ENCODE measurements at places on chromosomes 2 and 18.

DNA sequence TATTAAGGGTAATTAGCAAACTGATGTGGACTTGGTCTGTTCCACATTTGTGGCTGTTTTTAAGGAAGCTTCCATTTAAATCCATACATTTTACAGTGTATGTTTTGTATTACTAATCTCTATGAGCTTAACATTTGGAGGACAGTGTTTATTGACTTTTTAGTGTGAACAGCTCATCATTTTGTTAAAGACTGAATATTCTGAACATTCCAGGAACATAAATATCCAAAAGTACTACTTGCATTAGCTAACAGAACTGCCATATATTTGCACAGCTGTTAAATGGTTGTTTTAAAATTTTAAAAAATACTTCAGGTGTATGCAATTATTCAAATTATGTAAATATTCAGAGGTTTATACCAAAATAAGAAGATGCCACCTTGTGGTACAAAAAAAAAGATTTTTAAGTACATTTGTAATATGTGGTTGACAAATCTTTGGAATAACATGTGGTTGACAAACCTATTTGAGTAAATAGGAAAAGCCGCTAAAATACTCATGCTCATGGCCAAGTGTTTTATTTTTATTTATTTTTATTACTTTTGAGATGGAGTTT lies 439.7 kb upstream of the FANCL start:
- DNase-seq, result no peak

DNA sequence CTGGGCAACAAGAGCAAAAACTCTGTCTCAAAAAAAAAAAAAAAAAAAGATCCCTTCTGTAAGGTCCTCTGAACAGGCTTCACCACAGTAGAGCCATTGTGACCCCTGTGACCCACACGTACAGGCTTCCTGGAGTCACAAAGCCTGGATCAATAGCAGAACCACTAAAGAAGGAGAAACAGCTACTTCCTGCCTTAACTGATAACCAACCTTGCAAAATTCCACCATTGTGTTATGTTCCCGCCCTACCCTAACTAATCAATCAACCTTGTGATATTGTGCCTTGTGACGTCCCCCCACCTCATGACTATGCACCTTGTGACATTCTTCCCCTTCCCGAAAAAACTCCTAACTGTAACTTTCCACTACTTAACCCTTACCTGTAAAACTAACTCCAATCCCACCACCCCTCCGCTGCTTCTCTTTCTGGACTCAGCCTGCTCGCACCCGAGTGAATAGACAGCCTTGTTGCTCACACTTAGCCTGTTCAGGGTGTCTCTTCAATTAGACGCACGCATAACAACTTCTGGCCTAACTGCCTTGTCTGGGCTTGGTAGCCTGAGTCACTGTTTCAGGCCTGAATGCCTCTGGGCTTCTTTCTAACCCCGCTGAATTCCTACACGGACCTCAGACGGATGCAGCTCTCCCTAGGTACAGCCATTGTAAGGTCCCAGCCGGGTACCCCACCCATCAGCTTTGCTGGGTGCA lies 13.9 kb downstream of the SCYGR8 start:
- DNase-seq, result no peak

- no peak for DNase-seq
These were observed 177.3 kb upstream of the ST6GAL2 start for GRCh38 chr2:107063228-107063627.

GRCh38 chr2:37250869-37251740 lies 19.6 kb downstream of the NDUFAF7 start:
- no peak for DNase-seq

- DNase-seq, result no peak
These were observed 110.4 kb downstream of the EIPR1 start for GRCh38 chr2:3266925-3267867.

GRCh38 chr2:74119339-74119738 lies 28.4 kb downstream of the BOLA3 start:
- DNase-seq, result no peak

DNA sequence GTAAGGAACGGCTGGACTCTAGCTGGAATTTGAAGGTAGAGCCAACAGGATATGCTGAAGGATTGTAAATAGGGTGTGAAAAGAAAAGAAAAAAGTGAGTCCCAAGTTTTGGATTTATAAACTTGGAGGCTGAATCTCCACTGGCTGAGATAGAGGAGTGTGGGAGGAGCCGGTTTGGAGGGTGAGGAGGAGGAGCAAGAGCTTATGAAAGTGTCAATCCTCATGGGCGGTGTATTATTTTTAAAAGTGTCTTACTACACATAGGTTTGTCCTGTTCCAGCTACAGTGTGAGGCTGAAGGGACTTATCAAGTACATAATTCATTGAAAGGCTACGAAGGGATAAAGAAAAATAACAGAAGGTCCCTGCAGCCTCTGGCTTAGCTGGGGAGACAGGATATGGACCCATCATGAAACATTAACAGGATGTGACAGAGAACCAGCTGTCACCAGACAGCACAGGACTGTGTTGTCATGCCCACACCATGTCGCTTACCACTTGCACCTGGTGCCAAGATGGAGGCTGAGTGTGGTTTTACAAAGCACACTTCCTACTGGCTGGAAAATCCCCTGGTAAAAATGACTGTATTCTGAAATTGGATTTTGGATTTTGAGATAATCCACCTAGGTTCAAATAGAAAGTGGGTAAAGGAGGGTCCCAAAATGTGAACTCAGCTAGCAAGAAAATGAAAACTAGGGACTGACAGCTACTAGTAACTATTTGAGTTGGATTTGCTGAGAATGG lies 2.5 kb upstream of the MREG start:
- peak; percentile 67 for DNase-seq

DNA sequence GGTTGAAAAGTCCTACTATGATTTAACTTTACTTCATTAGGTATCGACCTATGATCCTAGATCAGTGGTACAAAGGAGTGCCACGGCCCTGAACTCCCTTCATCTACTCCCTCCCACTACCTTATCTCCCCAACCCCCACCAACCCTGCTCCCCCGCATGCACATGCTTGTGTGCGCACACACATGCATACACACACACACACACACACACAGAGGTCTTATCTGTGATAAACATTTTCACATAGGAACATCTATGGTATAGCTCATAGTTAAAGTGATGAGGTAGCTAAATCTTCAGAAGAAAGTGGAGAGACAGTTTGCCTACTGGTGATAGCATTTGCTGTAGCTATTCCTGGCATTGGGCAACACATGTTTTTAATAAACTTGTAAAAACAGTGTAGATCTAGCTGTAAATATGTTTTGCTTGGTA lies 471.3 kb downstream of the ZEB2 start:
- DNase-seq, result no peak

DNA sequence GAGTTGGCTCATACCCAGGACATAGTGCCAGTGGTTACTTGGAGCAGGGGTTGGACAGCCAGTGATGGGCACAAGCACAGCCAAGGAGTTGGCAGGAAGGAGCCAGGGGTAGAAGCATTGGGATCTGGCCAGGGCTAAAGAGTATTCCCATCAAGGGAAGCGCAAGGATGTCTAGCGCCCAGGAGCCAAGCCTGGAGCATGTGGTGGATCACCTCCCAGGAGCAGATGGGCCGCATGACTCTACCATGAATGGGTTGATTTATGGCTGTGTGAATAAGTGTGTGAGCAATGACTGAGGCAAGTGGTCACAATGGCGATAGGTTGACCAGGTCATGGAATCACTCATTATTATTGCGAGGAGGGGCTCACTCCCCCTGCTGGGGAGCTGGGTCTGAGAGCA lies 111.1 kb downstream of the FHOD3 start:
- DNase-seq, result no peak

DNA sequence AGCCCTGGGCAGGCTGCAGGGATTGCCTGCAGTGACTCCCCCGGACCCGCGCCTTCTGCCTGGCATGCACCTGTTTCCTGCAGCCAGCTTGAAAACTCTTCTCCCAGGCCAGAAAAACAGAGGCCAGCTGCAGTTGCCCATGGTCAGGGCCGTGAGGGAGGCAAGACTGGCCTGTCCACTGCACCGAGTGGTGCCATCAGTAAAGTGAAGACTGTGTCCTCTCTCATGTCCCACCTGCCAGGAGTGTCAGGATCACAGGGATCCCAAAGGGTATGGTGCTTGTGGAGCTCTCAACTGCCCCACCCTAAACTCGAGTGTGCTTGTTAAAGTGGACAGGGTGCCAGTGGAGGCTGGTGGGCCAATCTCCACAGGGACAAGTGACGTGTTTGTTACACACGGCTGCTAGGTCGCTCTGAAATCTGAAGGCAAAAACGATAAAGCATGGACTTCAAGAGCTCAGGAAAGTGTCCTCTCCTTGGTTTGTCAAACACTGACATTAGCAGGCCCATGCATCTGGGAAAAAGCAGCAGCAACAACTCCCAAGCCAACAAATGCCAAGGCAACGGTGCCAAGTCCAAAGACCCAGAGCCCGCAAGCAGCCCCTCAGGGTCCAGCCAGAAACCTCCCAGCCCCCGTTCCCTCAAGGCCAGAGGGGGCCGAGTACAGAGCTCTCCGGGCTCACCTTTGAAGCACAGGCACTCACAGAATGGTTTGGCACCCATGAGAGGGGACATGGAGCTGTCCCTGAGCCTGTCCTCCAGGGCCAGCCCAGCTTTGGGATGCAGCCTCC lies 213.2 kb downstream of the HDAC4 start:
- DNase-seq, result peak; percentile 5

GRCh38 chr2:198385326-198385725 lies 580.9 kb downstream of the PLCL1 start:
- DNase-seq, result no peak

GRCh38 chr2:41954304-41955291 lies 93.2 kb upstream of the PKDCC start:
- DNase-seq, result no peak

GRCh38 chr2:233092432-233093165 lies 32.5 kb downstream of the INPP5D start:
- DNase-seq, result no peak

GRCh38 chr18:11500153-11501122 lies 109.0 kb upstream of the SLC35G4 start:
- no peak for DNase-seq

- DNase-seq, result no peak
These were observed 229.5 kb upstream of the MEX3C start for GRCh38 chr18:51426996-51427395.

DNA sequence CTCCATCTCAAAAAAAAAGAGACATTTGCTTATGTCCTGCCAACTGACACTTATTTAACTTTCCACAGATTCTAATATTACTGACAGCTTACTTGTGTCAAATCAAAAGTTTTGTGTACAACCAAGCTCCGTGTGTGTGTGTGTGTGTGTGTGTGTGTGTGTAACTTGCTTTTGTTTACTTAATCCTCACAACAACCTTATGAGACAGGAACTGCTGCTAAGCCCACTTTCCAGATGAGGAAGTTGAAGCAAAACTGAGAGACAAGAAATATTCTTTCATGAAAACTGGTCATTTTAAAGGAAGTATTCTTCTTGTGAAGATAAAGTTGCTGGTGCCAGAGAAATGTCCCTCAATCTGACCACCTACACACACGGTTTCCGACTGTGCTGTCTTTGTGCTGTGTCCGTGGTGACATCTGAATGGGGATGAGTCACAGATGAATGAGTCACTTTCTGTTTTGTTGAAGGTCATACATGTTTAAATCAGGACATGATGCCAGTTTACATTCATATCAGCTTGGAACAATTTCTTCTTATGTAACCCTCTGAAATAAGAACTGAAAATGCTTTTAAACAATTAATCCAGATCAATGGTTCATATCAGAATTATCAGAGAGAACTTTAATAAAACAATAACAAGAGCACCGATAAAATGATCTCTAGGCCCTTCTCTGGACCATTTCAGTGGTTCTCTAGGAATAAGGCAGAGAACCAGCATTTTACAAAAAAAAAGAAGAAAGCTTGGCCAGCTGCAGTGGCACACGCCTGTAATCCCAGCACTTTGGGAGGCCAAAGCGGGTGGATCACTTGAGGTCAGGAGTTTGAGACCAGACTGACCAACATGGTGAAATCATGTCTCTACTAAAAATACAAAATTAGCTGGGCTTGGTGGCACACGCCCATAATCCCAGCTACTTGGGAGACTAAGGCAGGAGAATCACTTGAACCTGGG lies 95.5 kb downstream of the THNSL2 start:
- DNase-seq, result no peak

GRCh38 chr2:176455816-176456291 lies 186.6 kb downstream of the MTX2 start:
- DNase-seq, result no peak

DNA sequence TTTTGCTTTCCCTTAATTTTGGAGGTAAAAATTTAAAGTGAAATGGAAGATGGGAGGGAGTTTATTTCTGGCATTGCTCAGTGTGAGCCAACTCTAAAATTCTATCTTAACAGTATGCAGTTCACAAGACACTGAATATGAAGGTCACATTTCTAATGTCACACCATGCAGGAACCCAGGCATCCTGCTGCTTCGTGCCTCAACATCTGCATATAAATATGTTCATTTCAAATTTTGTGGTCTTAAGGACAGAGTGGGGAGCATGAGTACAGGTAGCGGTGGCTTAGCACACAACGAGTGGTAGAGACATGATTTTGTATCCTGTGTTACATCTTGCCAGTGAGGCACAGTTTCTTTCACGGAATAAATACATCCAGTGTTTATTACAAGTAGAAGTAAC lies 102.4 kb downstream of the ARL4C start:
- no peak for DNase-seq

GRCh38 chr2:39523308-39524044 lies 86.4 kb upstream of the MAP4K3 start:
- DNase-seq, result no peak

DNA sequence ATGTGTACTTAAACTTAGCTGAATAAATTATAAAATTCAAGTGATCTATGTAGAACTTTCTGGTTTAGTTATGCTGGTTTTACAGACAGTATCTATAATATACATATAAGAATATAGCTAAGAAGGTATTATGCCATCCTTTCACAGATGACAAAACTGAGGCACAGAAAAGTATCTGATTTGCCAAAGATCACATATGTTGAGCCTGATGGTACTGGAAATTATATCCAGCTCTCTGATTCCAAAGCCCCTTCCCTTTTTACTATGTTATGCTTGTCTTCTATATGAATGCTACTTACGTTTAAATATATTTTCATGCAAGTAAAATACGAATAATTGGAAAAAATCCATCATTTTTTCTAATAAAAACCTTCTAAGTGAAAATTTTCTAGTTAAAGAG lies 1631.3 kb downstream of the DPP10 start:
- no peak for DNase-seq

- no peak for DNase-seq
These were observed 170.6 kb downstream of the SLC8A1 start for GRCh38 chr2:40281021-40281940.

DNA sequence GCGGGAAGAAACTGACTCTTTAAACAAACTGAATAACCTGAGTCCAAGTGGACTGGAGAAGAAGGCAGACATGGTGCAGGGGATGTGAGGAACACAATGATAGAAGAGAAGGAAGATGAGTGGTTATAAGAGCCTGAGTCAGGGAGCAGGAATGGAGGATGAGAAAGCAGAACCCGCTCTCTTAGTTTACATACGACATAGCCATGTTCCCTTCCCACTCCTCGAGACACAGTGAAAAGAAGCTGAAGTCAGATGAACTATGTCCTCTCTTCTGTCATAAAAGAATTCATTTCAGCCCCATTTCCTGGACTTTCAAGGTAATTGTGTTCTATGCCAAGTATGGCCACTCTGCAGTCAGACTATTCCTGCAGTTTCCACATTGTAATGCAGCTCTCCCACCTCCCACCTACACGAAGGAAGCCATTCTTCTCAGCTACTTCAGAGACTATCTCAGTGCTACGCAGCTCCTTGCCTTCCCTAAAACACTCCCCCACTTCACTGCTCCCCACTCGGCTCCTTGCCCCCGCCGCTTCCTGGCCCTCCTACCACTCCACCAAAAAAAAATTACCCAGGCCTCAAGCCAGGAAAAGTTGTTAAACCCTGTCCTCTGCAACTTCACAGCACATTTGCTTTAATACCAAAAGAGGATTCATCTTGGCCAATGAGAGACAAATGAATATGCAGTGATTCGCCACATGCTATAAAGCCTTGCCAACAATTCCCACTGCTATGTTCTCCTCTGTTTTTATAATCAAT lies 323.4 kb upstream of the EPHA4 start:
- DNase-seq, result no peak

Data from CD4-positive, alpha-beta T cell treated with Interleukin-4 for 1 hour (primary cell).